ENCODE measurements at places on chromosomes 12 and 14. TPM values are rescaled to one million over a fixed set of nuclear protein-coding genes. Genes with fewer than 3 reads are reported as not detected.

GRCh38 chr12:47717443-47718193 lies 7.7 kb downstream of the ENDOU start:
- no peaks in the 10 kb centered on the region for H3K36me3 ChIP-seq
- H3K27ac ChIP-seq = no peak overlapping the region
- H3K4me1 ChIP-seq = peaks cover 37% of the 10 kb centered on the region
- H3K27me3 ChIP-seq = no peaks in the 10 kb centered on the region

DNA sequence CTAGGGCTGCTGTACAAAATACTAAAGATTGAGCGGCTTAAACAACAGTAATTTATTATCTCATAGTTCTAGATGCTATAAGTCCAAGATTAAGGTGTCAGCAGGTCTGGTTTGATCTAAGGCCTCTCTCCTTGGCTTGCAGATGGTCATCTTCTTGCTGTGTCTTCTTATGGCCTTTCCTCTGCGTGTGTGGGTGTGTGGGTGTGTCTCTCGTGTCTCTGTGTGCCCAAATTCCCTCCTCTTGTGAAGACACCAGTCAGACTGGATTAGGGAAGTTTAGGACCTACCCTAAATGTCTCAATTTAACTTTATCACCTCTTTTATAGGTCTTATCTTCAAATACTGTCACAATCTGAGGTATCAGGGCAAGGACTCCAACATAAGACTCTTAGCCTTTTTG lies 28.3 kb downstream of the DDHD1 start:
- DNase-seq = no peak
- peaks cover 12% of the 10 kb centered on the region for H3K4me1 ChIP-seq
- H3K27ac ChIP-seq = no peak overlapping the region
- no peak overlapping the region for H3K4me3 ChIP-seq
- H3K27me3 ChIP-seq = no peaks in the 10 kb centered on the region
- no peaks in the 10 kb centered on the region for H3K36me3 ChIP-seq

DNA sequence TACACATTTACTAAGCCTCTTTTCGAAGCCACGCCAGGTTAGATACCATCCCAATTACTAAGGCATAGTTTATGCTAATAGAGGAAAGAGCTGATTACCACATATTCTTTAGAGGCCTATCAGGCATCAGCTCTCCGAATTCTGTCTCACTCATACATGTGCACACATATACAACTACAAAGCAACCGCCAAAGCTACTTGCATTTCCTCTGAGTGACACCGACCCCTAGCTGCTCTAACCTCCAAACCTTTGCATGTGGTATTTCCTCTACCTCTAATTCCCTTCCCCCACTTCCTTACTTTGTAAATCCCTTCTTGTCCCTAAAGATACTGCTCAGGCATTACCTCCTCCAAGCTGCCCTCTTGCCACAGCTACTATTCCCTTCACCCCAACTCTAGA lies 107.2 kb downstream of the DUSP6 start:
- no peak overlapping the region for H3K27ac ChIP-seq
- H3K4me1 ChIP-seq = peaks cover 22% of the 10 kb centered on the region
- H3K36me3 ChIP-seq = no peaks in the 10 kb centered on the region
- H3K27me3 ChIP-seq = no peaks in the 10 kb centered on the region
- peak; percentile 29 for DNase-seq

- no peaks in the 10 kb centered on the region for H3K27me3 ChIP-seq
- no peak overlapping the region for H3K27ac ChIP-seq
- H3K36me3 ChIP-seq = no peaks in the 10 kb centered on the region
- no peaks in the 10 kb centered on the region for H3K4me1 ChIP-seq
- H3K4me3 ChIP-seq = no peak overlapping the region
- no peak for DNase-seq
These were observed 154.2 kb upstream of the PRMT8 start for GRCh38 chr12:3336606-3337311.

The LHX5 gene
- total RNA-seq = not detected

The BDKRB2 gene
- not detected for total RNA-seq

All from CD4-positive, alpha-beta T cell (primary cell).